PC-3 (cell line): ENCODE measurements at places on chromosomes 13 and 19. TPM values are rescaled to one million over a fixed set of nuclear protein-coding genes. Genes with fewer than 3 reads are reported as not detected.

Gene ZFP14
- total RNA-seq = 0.40 and 0.73 TPM in 2 replicates

Gene ZNF556
- total RNA-seq = 0.04 TPM in 1 of 2 replicates, not detected in the other

Gene NLRP7
- not detected in 2 replicates for total RNA-seq

Gene ACER1
- not detected in 2 replicates for total RNA-seq

Gene CABP5
- not detected in 2 replicates for total RNA-seq

Gene SSBP4
- 97.5 and 99.9 TPM in 2 replicates for total RNA-seq

Gene GSX1
- total RNA-seq = not detected in 2 replicates

Gene ONECUT3
- total RNA-seq = 1.4 and 2.0 TPM in 2 replicates

Gene ANGPTL4
- 6.7 and 10.7 TPM in 2 replicates for total RNA-seq

Gene ZNF573
- total RNA-seq = 0.46 and 2.0 TPM in 2 replicates
